NB4 (cell line): ENCODE measurements at places on chromosomes 7 and 10.

DNA sequence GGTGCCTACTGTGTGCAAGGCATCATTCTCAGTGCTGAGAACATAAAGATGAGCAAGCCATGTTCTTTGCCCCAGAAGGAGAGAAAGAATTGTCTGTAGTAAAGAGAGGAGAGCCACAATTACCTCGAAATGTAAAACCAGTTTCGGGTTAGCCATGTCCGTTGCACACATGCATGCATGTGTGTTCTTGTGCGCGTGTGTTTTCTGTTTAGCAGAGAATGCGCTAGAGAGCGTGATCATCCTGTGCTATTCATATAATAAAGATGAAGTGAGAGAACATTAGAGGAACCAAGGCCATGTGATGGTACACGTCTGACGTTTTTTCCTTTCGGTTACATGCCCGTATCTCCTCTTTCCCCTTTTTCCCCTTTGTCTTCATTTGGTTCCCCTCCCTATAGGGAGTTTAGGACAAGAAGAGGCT, 158.2 kb downstream of the CELF2 start:
- no peak for DNase-seq

GRCh38 chr7:102860351-102860811, 52.4 kb upstream of the LRRC17 start:
- no peak for DNase-seq

DNA sequence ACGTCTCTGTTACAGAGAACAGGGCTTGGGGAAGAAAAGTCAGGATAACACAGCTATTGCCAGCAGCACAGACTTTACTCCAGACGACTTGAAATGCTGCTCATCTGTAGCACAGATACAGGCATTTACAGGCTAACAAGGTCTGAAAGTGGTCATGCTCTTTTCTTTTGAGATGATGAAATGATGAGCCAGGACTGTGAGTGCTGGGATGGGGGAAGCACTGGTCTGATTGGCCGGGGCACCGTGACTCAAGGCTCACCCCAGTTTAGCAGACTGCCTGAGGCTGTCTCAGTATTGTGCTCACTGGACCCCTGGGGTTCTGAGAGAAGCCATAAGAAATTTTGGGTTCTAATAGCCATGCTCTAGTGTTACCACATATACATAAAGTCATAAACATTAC, 12.4 kb downstream of the SMKR1 start:
- peak; percentile 36 for DNase-seq

DNA sequence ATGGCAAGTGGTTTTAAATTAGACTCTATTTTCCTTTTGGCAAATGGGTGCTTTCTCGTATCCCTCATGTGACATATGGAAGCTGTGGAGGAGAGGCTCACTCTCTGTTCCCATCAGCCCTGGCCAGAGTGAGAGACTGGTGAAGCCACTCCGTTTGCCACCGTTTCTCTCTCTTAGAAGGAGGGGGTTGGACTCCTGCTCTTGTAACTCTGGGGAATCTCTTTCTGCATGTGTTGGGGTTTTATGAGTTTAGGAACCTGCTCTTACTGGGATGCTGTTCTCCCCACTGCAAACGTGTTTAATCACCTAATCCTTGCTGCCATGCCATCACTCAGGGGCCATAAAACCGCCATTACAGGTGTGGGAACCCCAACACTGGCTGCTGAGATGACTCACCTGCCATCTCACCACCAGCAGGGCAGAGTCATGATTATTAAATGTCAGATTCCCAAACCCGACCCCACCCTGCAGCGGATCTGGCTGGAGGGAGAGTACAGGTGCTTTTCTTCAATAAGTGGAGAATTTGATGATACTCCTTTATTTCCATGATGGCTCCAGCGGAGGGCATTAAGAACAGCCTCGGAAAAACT, 103.2 kb downstream of the ADCY1 start:
- no peak for DNase-seq

- DNase-seq: peak; percentile 97
Observed at GRCh38 chr7:99499721-99500636, at the start of gene ZNF394. TSS of gene ZNF394 (minus strand) at chr7:99500281. CDS start at chr7:99500093, 188 bp downstream.
